Stimulated activated CD4-positive, alpha-beta T cell treated with anti-CD3 and anti-CD28 coated beads, Interleukin-15, amount 100 ng/mL, for 1 hour (primary cell): ENCODE measurements at places on chromosomes 5 and 9.

DNA sequence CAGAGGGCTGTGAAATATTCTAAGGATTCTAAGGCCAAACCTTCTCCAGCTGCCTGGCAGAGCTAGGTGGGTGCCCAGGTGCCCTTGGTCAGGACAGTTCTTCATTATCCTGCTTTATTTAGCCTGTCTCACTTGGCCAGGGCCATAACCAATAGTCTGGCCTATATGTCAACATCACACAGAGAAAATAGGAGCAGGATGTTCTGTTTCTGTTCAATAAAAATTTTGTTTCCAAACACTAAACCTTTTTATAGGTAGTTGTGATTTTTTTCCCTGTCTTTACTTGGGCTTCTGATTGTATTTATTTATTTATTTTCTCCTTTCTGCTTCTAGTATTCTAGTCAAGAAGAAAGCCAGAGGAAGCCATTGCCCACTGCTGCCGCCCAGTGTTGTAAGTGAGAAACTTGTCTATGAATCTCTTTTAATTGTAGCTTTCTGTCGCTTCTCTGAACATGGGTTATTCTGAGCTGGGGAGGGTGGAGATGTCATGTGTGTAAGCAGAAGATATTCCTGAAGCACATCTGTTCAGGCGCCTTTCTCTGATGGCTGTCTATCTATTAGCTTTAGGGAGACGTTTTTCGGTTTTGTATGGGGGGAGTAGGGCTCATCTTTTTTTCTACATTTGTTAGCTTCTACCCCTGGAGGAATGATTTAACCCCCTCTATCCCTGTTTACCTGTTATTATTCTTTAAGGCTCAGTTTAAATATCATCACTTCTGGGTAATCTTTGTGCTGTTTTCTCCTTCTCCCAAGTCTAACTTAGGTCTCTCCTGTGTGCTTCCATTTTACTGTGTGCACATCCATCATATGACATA, 97.1 kb downstream of the UNC13B start:
- no peak for DNase-seq

- DNase-seq = no peak
Measured at GRCh38 chr9:94813379-94813778, 86.9 kb downstream of the AOPEP start.

GRCh38 chr9:98142925-98143481, 24.0 kb upstream of the TRIM14 start:
- no peak for DNase-seq

- no peak for DNase-seq
Measured at GRCh38 chr5:104370523-104370922, 807.9 kb upstream of the NUDT12 start.

DNA sequence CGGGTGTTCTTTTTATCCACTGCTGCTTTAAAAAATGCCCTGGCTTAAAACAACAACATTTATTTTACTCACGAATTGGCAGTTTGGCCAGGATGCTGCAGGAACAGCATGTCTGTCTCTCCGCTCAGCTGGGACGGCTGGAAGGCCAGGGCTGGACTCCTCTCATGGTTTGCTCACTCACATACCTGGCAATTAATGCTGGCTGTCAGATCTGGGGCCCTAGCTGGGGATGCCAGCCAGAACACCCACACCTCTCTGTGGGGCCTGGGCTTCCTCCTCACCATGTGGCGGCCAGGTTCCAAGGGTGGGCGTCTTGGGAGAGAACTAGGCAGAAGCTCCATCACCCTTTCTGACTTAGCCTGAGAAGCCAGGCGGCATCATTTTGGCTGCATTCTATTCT, 189.1 kb upstream of the IL12B start:
- no peak for DNase-seq

- no peak for DNase-seq
Measured at GRCh38 chr5:40991168-40991980, 79.8 kb downstream of the MROH2B start.

GRCh38 chr5:139147483-139148087, 50.6 kb downstream of the SIL1 start:
- no peak for DNase-seq

DNA sequence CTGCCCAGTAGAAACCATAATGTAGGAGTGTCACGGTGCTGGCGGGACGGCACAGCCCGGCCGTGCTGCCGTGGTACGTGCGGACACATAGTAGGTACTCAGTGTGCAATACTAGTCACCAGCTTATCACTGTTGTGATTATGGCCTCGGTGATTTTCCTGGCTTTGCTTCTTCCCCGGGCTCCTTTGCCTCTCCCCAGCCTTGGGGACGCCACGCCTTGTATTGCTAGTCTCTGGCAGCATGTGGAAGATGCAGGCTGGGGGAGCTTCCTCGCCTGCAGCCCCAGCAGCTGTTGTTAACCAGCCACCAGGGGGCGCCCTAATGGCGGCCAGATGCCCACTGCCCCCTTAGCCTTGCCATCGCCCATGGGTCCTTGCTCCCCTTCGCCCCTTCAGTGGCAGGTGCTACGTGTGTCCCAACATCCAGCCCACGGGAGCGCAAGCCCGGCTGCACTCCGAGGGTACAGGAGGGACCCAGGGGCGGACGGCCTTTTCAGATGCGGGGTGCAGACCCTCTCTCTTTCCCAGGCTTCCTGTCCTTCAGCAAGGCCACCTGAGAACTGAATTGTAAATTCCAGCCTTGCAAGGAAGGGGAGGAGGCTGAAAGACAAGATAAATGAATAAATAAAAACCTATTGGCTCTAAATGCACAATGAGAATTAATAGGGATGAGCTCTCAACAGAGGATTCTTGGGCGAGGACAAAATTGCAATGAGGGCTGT, 8.0 kb downstream of the NTNG2 start:
- peak; percentile 28 for DNase-seq

- DNase-seq = no peak
Measured at GRCh38 chr5:166356096-166356495, 1935.3 kb upstream of the WWC1 start.

DNA sequence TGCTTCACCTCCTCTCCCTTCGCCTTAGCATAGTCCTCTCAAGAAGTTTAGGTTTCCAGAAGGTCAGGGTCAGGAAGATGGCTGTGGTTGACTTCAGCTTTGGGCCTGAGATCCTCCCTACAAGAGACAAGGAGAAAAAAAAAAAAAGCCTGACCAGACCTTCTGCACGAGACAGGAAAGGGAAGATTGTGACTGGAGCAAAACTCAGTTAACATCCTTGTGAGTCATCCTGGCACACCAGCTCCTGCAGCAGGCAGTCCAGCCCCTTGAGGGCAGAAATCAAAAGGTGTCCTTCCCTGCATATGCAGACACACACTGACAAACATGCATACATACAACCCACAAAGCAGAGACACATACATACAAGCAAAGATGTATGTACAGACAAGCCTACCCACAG, 18.0 kb upstream of the ENHO start:
- no peak for DNase-seq

GRCh38 chr9:15873573-15874177, 320.8 kb downstream of the CCDC171 start:
- no peak for DNase-seq

- DNase-seq = no peak
Measured at GRCh38 chr9:129357773-129358245, 179.7 kb upstream of the IER5L start.

DNA sequence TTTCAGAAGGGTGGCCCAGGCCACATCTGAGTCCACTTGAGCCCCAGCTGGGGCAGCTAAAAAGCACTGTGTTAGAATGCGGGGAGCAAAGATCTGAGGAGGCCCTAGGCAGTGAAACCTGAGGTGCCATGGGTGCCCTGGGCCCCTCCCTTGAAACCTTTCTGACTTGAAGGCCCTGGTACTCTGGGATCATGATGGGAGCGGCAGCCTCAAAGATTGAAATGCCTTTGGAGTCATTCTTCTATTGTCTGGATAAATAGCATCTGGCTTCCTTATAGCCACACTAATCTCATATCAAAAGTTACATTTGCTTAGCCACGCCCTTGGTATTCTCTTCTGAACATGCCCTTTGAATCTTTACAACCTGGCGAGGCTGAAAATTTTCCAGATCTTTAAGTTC, 7.7 kb upstream of the SEMA5A start:
- DNase-seq = no peak

DNA sequence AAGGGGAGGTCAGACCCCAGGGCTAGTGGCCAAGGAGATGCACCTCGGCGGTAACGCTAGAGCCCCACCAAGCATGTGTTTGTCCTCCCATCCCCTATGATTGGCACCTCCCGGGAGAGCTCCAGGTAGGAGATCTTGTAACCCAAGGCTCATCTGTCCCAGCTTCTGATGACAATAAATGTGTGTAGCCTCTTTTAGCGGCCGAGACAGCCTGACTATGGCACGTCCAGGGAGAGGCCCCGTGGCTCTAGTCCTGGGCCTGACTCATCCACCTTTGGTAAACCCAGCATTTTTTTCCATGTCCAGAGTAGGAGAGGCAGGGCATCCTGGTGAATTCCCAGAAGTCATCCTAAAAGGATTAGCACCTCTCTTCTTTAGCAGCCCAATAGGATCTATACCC, 39.2 kb downstream of the IRF1 start:
- DNase-seq = no peak
